ENCODE measurements at places on chromosomes 7 and 10.

DNA sequence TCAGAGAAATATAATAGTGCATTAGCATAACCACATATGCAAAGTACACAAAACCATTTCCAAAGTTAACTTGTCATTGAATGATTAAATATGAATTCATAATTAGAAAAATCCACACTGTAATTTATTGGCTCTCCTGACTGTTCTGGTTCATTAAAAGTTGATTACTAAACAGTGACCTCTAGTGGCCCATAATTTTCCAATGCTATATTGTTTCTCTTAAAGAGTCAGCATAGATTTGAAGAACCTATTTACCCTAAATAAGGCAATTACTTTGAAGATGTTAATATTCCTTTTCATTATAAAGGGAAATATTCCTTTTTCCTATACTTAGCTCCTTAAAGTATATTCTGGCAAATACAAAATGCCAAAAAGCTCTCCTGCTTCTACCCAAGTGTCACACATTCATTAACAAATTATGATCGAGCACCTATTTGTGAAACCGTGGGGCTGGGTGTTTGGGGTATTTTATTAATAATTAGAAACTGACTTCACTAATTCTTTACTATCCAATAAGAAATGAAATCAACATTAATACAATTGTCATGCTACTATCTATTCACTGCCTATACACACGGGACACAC, 86.2 kb downstream of the HIBADH start:
- DNase-seq, result no peak

- DNase-seq, result no peak
Observed at GRCh38 chr7:133275008-133275407, 22.1 kb downstream of the EXOC4 start.

DNA sequence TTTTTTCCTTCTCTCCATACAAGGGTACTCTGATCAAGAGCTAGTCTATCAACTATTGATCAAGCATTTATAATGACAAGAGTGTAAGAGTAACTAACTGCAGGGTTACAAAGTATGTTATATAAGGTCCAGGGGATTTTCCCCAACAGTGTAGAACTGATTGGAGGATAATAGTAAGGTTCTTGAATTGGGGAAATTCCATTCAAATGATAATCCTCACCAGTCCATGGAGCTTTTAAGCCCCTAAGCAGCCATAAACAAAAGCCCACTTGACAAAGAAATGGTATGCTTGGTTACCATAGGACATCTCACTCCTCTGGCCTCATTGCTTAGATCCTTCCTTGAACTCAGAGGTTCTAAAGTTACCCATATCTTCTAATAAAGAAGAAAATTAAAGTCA, 8.2 kb downstream of the YME1L1 start:
- no peak for DNase-seq

GRCh38 chr10:125692601-125693523, 9.9 kb upstream of the TEX36 start:
- peak; percentile 65 for DNase-seq

GRCh38 chr7:6505685-6506559, 45.3 kb downstream of the GRID2IP start:
- no peak for DNase-seq

- DNase-seq, result no peak
Observed at GRCh38 chr10:117830787-117831212, 215.9 kb downstream of the RAB11FIP2 start.

GRCh38 chr10:127069436-127069835, 127.0 kb downstream of the INSYN2A start:
- no peak for DNase-seq

DNA sequence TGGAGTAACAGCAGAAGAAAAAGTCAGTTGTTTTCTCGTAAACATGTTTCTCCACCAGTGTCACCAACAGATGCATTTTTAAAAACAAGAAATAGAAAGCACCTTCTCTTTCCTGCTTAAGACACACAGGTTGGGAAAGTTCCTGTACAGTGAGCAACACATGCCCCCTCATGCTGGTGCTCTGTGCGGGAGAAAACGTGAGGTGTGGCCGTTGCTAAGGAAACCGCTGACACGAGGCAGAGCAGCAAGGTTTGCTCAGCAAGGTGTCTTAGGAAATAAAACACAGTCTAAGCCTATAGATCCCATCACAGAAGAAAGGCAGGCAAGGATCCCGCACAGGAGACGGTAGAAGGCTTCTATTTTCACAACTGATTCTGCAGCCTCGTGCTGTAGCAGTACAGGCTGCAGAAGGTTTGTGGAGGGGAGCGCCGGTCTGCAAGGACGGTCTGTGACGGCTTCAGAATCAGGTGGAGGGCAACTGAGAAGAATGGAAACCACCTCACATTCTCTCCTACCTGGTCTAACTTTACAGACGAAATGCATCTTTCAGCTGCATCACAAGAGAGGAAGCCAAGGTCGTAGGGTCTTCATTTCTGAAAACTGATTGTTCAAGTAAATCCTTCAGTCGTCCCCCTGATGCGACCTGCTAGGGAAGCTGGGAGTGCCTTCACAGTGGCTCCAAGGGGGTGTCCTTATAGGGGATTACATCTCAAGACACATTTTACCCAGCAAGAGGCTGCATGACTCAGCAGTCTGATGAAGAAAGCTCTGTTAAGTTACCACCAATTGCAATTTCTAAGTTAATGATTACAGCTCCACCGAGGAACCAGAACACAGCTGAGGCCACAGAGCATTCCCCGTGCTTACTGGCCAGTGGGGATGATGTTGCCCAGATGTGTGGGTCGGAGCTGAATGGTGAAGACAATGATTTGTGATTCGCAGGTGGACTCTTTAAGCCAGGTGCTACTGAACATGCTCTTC, 150.7 kb upstream of the KLF14 start:
- no peak for DNase-seq

DNA sequence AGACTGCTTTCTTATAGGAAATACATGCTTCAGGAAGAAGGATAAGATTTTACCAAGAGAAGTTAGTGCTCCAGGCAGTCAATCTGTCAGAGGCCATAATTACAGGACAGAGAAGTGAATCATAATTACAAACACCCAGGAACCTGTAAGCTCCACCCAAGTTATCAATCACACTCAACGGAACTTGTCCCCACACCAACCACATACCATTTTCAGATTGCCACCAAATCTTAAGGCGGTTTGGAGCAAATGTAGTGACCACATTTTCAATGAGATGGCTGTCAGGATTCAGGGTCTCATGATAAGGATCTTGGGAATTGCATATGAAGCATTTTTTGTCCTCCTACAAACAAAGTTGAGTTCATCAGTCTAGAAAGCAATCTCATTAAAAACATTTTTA, 4.8 kb downstream of the LAMB1 start:
- no peak for DNase-seq
